ENCODE measurements at places on chromosomes 4 and X.
A peak's percentile ranks its signal among the peaks of the same experiment; 100 is the strongest.

GRCh38 chr4:1187182-1187581 lies 14.8 kb upstream of the SPON2 start:
- no peak for DNase-seq

DNA sequence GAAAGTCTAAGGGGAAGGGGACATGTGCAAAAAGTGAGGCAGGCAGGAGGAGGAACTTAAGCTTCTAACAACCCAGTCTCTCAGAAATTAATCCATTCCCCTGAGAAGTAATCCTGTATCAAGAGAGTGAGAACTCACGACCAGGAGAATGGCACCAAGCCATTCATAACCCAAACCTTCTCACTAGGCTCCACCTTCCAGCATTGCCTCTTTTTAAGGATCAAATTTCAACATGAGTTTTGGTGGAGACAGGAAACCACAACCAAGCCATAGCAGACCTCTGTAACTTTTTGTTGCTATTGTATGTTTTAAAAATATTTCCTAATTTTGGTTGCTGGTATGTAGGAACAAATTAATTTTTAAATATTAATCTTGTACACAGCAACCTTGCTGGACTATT lies 32.8 kb downstream of the PASD1 start:
- no peak for DNase-seq

DNA sequence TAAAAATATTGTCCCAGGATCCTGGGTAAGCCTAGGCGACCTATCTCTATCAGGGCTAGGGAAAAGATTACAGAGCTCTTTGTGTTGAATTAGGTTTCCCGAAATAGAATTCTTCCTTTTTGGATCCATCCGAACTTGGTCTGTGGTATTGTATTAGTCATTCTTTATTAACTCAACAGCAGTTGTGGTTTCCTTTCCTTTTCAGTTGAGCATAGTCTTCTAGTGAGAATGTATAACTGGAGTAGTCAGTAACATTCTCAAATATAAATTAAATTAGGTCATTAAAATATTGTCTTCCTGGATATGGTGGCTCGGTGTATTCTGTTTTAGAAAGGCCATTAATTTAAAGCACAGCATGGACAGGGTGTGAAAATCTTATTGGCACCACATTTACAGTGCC lies 520.4 kb downstream of the NLGN4X start:
- no peak for DNase-seq

DNA sequence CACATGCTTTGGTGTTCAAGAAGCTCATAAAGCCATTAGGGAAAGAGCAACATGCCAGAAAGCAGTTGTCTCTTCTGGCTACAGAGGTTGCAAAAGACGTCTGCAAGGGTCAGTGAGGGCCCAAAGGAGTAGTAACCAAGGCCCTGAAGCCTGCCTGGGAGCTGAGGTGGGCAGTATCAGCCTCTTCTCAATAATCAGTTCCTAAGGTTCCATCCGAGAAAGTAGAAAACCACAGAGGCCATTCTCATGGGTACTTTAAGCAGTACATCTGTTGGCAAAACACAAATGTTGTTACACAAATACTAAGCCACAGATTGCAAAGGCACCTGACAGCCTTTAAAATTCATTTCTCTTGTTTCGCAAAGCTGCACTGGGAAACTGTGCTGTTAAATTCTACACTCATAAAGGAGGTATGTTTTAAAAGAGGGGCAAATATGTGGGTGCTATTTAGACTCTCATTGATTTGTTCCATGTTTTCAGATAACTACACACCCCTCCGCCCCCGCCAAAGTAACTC lies 37.7 kb downstream of the MECP2 start:
- DNase-seq, result no peak

GRCh38 chrX:119762718-119763117 lies 4.3 kb downstream of the SOWAHD start:
- no peak for DNase-seq

DNA sequence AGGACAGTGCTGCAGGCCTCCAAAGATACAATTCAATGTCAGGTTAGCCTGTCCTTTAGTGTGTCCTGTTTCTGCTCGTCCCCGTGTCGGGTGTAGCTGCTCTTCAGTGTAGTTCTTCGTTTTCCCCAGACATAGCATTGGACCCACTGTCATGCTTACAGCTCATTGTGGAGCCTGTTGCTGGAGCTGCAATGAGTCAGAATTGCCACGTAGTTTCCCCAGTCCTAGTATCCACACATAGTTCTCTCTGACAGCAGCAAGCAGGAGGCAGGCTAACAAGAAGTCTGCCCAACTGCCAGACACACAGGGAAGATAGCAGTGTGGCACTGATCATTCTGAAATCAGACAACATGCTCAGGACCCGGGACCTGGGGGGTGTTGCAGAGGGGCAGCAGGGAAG lies 49.2 kb downstream of the MOSPD2 start:
- no peak for DNase-seq

DNA sequence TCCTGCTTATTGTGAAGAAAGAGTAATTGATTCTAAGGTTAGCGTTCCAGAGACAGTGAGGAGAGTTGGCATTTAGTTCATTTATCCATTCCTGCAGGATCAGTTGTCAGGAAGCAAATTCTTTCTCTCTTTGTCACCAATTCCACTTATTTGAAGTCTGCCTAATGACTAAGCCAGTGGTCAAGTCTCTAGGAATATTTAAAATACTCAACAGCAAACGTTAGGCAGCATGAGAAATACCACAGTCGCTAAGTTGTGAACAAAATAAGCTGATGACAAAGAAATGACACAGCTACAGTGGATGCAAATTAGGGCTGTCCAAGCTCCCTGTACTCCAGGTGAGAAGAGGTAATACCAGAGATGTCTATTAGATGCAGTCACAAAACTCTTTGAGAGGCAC lies 6.6 kb upstream of the MAGEB17 start:
- DNase-seq, result peak; percentile 72

DNA sequence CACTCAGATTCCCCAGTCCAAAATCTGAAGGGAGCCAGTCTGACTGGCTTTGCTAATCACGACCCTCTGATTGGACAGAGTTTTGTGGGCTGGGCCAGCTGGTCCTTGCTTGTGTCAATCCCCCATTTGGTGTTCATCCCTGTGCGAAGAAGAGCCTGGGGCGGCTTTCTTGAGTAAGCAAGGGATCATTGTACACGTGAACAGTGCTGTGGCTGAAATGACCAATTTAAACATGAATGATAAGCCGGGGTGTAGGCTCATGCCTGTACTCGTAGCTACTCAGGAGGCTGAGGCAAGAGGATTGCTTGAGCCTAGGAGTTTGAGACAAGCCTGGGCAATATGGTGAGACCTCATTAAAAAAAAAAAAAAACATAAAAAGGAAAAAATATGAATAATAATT lies 379.1 kb downstream of the RAPGEF2 start:
- DNase-seq, result no peak

GRCh38 chr4:185782523-185782922 lies 29.5 kb downstream of the SORBS2 start:
- DNase-seq, result peak; percentile 35

DNA sequence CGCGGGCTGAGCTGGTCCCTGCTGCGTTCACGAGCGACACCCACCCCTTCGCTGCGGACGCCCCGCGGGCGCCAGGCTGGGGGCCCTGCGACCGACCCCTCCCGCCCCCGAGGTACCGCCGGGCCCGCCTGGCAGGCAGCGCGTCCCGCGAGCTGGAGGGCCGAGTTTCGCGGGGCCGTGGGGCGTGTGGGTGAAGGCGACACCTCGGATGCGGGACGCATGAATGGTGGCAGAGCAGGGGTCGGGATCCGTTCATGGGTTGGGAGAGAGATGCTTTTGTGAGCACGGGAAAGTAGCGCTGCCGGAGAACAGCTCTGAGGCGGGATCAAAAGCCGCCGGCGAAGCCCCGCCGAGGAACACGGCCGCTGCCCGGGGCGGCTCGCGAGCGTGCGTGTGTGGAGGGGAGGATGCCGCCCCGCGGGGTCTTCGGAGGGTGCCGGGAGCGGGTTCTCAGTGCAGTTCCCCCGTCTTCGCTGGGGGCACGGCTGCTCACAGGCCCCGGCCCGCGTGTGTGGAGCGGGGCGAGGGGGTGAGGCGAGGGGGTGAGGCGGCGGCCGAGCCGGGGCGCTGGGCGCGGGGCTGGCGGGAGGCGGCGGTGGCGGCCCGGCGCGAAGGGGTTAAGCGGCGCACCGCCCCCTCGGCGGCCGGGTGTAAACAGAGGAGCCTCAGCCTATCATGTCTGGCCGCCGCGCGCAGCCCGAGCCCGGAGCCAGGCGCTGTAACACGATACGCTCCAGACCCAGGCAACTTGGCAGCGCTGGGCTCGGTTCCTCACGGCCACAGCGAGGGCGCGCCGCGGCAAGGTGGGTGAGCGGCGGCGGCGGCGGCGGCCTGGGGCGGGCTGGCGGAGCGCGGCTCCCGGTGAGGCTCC lies 205.3 kb downstream of the TENM3 start:
- peak; percentile 76 for DNase-seq

DNA sequence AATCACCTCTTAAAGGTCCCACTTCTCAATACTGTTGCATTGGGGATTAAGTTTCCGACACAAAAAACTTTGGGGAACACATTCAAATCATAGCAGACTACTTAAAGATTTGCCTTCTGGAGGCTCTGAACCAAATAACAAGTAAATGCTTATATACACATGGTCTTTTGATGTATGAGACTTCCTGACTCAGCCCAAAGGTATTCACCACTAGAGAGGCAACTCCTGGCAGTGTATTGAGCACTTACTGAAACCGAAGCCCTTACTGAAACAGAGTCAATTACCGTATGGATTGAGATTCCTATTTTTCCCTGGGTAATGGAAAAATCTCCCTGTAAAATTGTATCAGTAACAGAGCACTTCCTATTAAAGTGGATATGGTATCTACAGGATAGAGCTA lies 45.4 kb downstream of the ZCCHC13 start:
- peak; percentile 1 for DNase-seq

DNA sequence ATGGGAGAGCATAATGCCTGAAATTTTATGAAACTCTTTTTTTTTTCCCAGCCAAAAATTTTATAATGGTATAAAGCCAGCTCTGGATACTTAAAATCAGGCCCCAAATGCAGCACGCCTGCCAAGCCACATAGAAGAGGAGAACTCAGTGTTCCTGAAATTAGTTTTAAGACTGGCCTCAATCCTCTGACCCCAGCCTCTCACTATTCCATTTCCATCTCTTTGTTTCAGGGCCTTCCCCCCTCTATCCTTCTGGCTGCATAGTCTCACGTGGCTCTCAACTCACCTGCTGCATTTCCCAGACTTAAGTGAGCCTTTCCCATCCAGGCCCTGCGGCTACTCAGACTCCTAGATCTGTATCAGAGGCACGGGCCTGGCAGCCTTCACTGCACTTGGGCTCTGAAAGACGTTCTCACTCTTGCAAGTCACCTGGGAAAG lies 5.2 kb upstream of the CBR4 start:
- no peak for DNase-seq

- peak; percentile 3 for DNase-seq
Observed at GRCh38 chr4:56937262-56937661, 29.6 kb downstream of the REST start.

DNA sequence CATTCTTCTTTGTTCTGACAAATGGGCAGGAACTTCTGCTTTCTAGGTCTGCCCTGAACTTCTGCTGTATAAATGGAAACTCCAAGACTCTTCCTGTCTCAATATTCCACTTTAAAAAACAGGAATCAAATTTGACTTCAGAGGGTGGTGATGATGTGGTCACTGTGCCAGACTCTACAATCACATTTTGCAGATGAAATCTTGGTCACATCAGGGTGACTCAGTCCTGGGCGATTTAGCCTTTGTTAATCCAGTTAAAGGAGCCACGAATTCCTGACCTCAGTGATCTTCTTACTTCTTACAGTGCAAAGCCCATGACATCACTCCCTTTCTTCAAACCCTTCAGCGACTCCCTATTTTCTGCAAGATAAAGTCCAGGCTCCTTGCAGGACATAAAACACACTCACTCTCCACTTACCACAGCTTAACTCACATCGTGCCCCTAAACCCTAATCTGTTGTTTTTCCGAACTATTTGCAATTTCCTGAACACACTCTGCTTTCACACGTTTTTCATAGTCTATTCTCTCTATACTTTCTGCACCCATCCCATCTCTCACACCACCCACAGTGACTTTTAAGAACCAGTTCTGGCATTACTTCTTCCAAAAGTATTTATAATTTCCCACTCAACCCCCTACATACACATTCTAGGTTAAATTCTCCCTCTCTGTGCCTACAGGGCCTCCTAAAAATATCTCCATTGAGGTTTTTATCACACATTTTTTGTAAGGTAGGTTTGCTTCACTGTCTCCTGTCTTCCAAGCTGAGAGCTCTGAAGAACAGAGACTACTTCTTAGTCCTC lies 11.1 kb downstream of the GASK1B start:
- DNase-seq, result peak; percentile 95

DNA sequence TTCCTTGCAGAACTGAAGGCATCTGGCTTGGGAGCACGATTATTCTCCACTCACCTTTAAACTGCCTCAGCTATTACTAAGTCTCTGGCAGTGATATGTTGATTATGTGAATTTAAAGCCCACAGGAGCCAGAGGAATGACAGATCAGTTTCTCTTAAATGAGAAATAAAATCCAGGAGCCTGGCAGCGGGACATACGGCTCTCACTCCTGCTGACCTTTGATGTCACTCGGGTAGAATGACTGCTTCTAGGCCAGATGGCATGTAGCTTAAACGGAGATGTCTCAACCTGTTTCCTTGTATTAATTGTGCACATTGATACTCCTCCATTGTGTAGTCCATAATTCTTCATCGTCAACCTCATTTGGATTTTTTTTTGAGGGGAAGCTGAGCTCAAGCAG lies 4.0 kb upstream of the CBLL2 start:
- DNase-seq, result no peak

DNA sequence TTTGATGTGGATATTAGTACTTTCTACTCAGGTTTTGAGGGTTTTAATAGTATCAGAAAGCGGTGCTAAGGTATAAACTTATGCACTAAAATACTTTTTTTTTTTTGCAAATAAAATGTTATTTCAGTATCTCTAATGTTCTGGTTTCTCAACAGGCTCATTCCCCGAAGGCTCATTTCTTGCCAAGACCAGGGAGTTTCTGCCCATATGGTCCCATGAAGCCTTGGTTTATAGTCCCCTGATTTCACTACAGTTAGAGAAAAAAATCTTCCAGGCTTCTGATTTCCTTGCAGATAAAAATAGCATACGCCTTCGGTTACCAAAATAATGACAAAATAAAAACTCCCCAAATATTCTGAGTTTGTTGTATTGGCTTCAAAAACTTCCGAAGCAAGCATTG lies 814.2 kb upstream of the PABPC4L start:
- DNase-seq, result no peak

DNA sequence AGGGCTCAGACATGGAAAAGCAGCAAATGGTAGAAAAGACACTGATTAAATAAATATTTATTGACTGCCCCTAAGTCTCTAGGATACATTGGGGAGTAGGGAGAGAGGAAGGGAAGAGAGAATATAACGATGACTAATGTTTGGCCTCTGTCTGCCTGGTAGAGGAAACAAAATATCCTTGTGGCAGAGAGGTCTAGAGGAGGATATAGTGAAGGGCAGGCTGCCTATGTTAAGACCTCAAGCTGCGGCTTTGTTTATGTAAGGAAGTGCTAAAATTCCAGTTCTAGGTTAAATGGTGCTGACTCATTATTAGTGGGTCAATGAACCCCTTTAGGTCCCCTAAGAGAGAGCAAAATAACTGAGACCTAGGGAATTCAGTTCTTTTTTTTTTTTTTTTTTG lies 427.3 kb upstream of the FTHL17 start:
- peak; percentile 45 for DNase-seq

- DNase-seq, result no peak
Observed at GRCh38 chr4:179695175-179695574, 2252.9 kb upstream of the AGA start.

GRCh38 chr4:20487852-20488251 lies 212.4 kb upstream of the PACRGL start:
- no peak for DNase-seq
